Right ventricle myocardium superior (tissue), 1 donor: ENCODE measurements at places on chromosomes 13 and 19.

DNA sequence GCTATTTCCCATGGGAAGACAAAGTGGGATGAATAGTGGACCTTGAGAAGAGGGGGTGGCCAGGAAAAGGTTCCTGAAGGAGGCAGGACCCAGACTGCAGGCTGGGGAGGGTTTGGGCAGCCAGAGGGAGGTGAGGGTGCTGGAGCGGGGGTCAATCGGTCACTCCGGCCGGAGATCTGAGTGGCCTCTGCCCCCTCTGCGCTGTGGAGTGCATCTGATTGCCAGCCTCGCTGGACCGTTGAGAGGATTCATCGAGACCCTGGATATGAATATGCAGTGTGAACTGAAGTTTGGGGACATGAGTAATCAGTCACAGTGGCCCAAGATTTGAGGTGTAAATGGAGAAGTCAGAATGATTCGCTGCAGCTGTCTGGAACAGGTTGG, 5.5 kb upstream of the ZNF580 start:
- DNase-seq: peak; percentile 42

DNA sequence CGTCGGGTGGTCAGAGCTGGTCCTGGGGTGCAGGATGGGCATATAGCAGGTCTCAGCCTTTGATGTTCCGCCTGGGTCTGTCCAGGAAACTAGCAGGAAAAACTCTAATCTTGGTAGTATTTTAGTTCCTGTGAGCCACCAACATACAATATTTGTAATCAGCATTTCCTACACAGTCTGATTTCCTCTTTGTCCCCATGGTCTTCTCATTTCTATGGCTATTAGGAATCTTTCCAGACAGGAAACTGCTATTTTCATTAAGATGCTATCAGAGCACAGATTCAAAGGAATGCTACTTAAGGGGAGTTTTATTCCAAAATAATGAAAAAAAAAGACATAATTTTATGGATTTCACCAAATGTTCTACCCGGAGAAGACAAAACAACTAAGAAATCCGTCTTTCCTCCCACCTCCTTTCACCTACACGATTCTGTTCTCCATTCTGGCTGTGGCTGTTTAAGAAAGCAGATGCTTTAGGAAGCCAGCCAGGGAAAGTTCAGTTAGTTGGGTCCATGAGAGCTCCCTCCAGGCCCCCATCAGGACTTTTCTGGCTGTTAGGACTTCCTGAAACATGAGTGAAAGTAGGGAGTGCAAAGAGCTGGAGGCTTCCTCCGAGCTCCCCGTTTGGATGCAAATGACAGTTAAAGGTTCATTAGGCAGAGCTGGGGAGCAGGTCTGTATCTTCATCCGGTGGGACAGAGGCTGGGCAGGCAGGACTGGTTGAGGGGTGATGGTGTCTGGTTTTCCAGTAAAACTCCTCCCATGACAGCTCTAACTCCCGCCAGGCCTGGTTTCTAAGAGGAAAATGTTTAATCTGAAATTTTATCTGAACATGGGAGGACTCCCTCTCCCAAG, 36.3 kb downstream of the SHISA2 start:
- DNase-seq: no peak

GRCh38 chr19:16506961-16507360, 10.8 kb downstream of the C19orf44 start:
- DNase-seq: no peak

DNA sequence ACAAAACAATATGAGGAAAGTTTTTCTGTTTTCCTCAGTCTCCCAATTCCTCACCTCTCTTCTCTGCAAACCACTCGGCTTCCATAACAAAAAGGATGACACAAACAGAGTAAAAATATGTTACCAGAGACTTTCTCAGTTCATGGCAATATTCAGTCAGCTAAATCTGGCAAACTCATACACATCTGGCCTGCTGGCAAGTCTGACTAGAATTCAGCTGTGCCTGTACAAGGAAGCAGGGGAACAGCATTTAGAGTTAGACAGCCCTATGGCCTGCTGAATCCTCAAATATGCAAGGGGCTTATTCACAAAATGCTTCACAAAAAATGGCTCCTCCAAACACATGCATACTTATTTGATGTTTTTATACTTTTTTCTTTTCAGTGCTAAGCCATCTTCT, 227.8 kb downstream of the ENOX1 start:
- no peak for DNase-seq

DNA sequence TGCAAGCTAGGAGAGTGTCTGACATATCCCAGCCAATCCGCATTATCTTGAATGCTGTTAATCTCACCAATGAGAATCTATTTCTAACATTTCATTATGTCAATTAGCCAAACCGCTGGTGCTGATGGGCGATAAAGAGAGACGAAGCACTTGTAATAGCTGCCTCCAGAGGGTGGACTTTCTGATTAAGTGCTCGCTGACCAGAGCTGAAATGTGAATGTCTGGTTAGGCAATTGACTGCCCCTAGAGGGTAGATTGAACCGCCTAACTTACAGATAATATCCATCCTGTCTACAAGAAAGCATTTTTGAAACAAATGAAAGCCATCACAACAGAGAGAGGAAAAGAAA, 552 bp upstream of the GRWD1 start:
- no peak for DNase-seq

DNA sequence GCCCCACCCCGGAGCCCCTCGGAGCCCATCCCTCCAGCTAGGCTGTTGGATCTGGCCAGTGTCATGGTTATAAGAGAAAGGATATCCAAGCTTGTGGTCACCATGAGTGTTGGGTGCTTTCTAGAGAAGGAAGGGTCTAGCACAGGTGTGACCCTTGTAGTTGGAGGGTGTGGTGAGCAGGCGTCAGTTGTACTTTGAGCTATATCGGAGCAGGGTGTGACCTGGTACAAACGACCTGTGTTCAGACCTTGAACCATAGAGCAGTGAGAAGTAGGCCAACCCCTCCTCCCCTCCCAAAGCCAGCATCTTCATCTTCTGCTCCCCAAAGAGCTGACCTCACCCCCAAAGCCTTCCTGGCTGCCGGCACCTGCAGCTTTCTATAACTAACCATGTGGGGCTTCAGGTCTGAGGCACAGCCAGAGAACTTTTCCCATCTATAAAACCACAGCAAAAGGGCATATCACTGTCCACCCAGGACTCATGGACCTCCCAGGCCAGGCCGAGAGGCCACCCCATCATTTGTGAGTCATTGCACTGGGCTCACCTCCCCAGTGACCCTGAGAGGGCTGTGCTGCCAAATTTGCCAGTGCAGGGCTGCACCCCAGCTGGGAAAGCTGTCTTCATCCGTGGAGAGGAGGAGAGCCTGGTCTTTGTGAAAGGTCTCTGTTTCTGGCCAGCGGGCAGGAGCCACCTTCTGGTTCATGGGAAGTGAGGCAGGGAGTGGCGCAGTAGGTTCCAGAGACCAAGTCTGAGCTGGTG, 14.2 kb downstream of the RAB8A start:
- DNase-seq: no peak

GRCh38 chr13:90701264-90701663, 646.2 kb upstream of the MIR17HG start:
- DNase-seq: no peak

GRCh38 chr19:46546194-46546896, 50.7 kb upstream of the PNMA8B start:
- no peak for DNase-seq

GRCh38 chr19:41638641-41639081, 11.8 kb upstream of the CEACAM4 start:
- DNase-seq: no peak

- no peak for DNase-seq
These were observed 17.7 kb downstream of the TMEM272 start for GRCh38 chr13:51827254-51827653.

- no peak for DNase-seq
These were observed 33.7 kb upstream of the TPM4 start for GRCh38 chr19:16042533-16043085.

DNA sequence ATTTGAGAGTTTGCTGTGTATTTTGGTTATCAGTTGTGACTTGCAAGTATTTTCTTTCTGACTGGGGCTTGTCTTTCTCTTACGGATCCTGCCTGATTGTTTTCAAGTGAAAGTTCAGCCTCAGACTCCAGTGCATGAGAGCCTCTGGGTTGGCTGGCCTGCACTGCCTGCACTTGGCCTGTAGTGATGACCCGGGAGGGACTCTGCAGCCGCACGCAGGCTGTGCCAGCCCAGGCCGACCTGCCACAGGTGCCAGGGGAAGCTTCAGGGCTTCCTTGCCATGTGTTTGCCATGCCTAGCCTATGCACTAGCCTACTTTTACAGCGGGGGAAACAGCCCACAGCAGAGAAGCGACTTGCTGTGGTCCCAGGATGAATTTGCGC, 77.0 kb downstream of the KDM4B start:
- no peak for DNase-seq

DNA sequence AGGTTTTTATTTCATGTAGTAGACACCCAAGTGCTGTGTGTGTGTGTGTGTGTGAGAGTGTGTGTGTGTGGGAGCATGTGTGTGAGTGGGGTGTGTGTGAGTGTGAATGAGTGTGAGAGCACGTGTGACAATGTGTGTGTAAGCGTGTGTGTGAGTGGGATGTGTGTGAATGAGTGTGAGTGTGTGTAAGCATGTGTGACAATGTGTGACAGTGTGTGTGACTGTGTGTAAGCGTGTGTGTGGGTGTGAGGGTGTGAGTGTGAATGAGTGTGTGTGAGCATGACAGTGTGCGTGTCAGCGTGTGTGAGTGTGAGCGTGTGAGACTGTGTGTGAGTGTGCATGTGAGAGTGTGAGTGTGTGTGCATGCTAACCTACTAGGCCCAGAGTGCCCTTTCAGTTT, 15.3 kb downstream of the NOVA2 start:
- DNase-seq: no peak

DNA sequence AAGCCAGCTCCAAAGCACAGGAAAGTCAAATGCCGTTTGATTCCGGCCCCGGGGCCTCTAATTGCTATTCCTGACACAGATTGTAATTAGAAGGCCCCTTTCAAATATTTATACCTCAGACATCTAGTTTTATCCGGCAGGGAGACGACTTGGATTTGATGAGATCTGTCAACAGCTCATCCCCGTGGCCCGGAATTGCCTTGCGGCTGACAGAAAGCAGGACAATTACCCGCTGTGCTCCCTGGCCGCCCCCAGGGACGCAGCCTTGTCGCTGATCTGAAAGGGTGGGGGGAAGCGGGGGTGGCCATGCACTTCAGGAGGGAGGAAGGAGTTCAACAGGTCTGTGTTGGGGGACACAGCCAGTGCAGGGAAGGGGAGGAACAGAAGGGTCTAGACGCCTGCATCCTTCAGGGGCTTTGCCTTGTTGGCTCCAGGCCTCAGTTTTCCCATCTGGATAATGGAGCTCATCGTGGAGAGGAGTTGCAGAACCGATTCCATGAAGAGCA, 1.8 kb upstream of the SHD start:
- no peak for DNase-seq

GRCh38 chr13:73932091-73932490, 202.1 kb downstream of the KLF12 start:
- no peak for DNase-seq

DNA sequence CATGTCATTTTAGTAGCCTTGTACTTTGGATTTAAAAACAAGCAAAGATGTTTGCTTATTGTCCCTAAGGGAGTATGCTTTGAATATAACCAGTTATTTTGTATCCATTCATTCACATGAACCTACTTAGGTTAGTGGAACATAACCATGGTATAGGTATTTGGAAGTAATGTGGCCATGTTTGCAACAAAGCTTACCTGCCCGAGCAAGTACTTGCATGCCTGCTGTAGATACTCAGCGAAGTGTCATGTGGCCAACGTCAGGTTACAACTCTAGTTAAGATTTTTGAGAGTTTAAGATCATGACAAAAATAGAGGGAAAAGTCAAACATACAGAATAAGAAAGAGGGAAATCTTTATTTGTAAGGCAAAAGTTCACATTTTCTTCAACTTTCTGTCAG, 57.2 kb downstream of the COG6 start:
- DNase-seq: no peak

- DNase-seq: no peak
These were observed 268.7 kb downstream of the SHISA2 start for GRCh38 chr13:25783076-25783475.

- no peak for DNase-seq
These were observed 3.8 kb downstream of the UBL3 start for GRCh38 chr13:29846475-29847256.

GRCh38 chr19:38304352-38304865, 358 bp downstream of the C19orf33 start:
- DNase-seq: no peak

GRCh38 chr13:111219280-111219679, 101.2 kb upstream of the TEX29 start:
- peak; percentile 57 for DNase-seq

GRCh38 chr13:102628559-102628958, 31.8 kb downstream of the TPP2 start:
- DNase-seq: no peak

GRCh38 chr13:45615501-45616101, at the start of gene ERICH6B:
Gene ERICH6B (minus strand): TSS chr13:45615739. CDS start chr13:45597005, 18,734 bp downstream.
- DNase-seq: peak; percentile 48

- DNase-seq: no peak
These were observed 22.5 kb upstream of the NDFIP2 start for GRCh38 chr13:79458436-79458835.

GRCh38 chr19:5826531-5827341, 12.8 kb downstream of the FUT6 start:
- DNase-seq: peak; percentile 75

DNA sequence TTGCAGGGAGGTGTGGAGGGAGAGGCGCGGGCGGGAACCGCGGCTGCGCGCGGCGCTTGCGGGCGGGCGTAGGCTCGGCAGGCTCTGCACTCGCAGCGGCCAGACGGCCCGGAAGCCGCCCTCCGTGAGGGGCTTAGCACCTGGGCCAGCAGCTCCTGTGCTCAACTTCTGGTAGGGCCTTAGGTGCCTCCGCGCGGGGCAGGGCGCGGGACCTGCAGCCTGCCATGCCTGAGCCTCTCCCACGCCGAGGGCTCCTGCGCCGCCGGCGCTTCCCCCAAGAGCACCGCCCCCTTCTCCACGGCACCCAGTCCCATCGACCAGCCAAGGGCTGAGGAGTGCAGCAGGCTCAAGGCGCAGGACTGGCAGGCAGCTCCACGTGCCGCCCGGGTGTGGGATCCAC, 940.8 kb upstream of the PCDH9 start:
- DNase-seq: no peak

DNA sequence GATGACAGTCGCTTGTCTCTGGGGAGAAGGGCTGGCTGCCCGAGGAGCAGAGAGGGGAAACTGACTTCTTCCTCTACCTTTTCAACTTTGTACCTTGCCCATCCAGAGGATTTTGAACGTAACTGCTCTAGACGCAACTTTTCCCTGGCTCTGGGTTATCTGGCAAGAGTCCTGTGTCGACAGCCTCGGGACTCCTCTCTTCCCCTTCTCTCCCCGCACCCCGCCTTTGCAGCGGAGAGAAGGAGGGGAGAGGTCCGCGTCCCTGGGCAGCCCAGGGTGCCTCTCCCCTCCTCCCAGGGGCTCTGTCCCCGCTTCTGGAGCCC, 574 bp downstream of the SH3GL1 start:
- DNase-seq: no peak

- no peak for DNase-seq
These were observed 709 bp downstream of the ATP8A2 start for GRCh38 chr13:25372284-25373081.
